Colonic mucosa (tissue), 4 donors: ENCODE measurements at places on chromosomes 3 and 15.

DNA sequence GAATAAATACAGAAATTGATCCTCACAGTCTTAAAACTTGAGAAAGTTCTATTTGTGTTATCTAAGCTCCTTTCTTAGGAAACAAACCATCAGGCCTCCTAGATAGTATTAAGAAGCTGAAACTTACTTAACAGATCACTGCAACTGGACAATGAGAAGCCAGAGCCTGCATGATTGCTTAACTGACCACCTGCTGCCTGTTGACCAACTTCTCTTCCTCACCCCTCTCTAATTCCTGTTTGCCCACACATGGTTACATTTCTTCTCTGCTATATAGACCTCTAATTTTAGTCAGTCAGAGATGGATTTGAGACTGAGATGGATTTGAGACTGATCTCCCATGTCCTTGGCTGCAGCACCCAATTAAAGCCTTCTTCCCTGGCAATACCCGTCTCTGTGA is 13.5 kb downstream of the CCPG1 start:
- no peak for DNase-seq

GRCh38 chr3:100403362-100404249 is 2.3 kb downstream of the LNP1 start:
- DNase-seq = no peak

DNA sequence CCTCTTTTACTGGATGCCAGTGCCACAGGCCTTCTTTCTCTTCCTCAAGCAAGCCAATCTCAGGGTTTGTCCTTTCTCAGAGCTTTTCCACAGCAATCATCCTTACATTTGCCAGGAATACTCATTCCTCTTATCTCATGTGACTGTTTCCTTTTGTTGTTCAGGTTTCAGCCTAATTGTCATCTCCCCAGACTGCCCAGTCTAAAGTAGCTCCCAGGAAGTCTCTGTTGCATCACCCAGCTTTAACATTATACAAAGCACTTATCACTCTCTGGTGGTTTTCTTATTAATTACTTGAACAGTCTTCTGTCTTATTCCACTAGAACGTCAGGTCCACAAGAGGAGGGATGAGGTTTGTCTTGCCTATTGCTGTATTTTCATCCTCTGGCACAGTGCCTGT is 65.8 kb downstream of the CADPS start:
- DNase-seq = no peak

GRCh38 chr3:8485943-8486342 is 15.7 kb upstream of the LMCD1 start:
- DNase-seq = no peak
